ENCODE measurements at places on chromosomes 11 and 22.

GRCh38 chr11:69171476-69172240, 15.9 kb downstream of the SMIM38 start:
- DNase-seq: no peak

GRCh38 chr11:109424901-109425300, 2.9 kb downstream of the C11orf87 start:
- peak; percentile 83 for DNase-seq

GRCh38 chr11:122337241-122337640, 221.2 kb upstream of the BLID start:
- DNase-seq: no peak

DNA sequence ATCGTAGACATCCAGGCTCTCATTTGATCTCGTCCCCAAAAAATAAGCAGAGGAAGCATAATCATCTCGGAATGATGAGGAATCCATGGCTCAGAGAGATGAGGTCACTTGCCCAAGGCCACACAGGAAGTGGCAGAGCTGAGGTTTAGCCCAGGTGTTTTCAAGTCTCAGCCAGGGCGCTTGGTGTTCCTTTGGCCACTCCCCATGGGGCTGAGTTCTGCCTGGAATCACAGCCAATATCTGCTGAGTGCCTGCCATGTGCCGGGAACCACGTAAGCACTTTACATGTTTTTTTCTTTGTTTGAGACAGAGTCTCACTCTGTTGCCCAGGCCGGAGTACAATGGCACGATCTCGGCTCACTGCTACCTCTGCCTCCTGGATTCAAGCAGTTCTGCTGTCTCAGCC, 29.5 kb upstream of the MYH9 start:
- no peak for DNase-seq

- DNase-seq: no peak
Observed at GRCh38 chr22:23911318-23911980, 17.3 kb downstream of the MIF start.

DNA sequence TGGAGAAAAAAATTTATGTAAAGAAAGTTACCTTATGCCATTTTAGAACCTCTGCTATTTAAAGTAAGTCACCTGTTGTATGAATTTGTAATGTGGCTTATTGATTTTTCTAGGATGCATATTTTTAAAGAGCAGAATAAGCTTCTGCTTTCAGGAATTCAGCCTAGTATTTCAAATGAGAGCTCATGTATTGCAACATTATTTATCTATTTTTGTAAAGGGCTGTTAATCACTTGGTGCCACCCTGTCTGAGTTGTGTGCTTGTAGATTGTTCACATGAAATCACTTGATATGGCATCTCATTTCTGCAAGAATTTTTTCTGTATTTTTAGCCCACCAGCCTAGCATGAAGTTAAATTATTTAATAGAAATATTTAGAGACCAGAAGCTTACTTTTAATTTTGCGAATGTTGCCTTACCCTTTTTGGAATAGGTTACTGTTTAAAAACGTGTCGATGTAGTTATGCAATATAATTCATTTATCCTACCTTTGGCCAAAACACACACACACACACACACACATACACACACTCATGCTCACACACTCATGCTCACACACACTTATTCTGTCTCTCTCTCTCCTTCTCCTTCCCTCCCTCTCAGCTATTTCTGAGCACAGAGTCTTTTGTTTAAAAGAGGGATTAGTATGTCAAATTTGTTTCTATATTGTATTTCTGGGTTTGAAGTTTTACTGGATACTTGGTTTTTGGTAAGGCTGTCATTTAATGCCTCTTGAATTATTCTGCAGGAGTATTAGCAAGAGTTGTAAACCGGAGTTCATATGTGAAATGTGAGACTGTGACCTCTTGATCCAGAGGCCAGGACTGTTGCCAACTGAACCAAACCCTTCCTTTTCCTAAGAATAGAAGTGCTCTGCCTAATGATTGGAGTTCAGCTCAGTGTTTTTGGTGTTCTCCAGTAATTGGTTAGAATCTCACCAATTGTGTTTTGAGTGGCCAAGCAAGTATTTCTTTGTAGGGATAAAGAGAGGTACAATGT, 34.4 kb downstream of the YAP1 start:
- peak; percentile 15 for DNase-seq

- no peak for DNase-seq
Observed at GRCh38 chr22:24329453-24329852, 58.8 kb downstream of the SPECC1L start.

DNA sequence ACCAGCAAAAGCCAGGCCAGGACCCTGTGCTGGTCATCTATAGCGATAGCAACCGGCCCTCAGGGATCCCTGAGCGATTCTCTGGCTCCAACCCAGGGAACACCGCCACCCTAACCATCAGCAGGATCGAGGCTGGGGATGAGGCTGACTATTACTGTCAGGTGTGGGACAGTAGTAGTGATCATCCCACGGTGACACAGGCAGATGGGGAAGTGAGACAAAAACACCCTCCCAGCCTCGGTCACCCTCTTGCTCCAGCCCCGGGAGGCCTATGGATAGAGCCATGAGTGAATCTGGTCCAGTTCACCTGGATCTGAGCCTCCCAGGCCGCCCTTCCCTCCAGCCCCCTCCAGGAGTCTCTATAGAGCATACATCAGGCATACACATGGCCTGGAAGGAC, 115.2 kb upstream of the IGLL5 start:
- no peak for DNase-seq

DNA sequence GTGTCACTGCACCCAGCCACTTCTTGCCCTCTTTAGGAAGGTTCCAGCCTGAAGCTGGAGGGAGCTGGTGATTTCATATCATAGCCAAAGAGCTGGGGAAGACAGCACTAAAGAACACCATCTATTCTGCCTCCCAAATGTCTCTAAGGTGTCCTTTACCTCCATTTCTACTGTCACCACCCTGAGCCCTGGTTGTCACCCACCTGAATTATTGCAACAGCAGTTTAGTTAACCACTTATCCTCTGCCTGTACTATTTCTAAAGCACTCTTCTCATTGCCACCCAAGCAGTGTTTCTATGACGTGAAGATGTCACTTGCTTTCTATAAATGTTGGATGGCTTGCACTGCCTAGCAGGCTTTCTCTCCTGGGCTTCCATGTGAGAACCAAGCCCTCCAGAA, 69.4 kb upstream of the EED start:
- no peak for DNase-seq

DNA sequence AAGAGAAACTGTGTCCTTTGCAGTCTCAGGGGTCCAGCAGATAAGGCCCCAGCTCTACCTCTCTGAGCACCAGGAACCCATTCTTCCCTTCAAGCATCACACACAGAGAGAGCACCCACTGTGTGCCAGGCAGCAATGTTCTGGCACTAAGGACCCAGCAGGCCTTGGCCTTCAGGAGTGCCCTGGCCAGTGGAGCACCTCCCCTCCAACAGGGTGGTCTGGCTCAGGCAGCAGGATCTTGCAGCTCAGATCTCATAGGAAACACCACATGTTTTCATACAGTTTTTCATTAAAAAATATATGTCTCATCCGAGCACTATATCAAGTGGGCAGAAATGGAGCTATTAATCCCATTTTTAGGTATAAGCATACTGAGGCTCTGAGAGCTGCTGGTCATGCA, 410.6 kb downstream of the SOX6 start:
- DNase-seq: no peak

DNA sequence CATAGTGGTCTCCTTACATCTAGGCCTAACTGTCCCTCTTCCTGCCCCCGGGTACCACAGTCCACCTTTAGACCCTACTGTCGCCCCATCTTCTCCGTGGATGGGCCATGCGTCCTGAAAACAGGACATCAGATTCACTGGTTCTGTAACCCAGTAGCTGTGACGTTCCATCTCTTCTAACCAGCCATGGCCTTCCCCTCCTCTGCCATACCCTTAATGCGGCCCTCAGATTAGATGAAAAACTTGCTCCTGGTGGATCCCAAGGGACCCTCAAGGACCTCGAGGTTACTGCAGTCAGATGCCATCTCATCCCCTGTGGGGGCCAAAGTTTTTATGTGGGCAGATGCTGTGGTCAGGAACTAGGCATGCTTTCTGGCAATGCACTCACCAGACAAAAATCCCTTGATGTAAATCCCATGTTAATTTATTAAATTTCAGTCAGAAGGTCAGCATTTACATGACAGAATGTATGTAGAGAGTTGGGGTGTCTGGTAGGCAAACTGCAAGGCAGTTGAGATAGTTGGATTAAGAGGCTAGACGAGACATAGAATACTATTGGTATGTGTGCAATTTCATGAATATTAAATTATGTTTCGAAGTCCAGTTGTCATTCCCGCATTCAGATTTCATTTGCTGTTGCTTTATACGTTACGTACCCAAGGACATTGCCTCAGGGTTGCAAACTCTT, 64.3 kb downstream of the WNT11 start:
- DNase-seq: no peak

GRCh38 chr11:129333873-129334272, 41.8 kb upstream of the BARX2 start:
- no peak for DNase-seq

DNA sequence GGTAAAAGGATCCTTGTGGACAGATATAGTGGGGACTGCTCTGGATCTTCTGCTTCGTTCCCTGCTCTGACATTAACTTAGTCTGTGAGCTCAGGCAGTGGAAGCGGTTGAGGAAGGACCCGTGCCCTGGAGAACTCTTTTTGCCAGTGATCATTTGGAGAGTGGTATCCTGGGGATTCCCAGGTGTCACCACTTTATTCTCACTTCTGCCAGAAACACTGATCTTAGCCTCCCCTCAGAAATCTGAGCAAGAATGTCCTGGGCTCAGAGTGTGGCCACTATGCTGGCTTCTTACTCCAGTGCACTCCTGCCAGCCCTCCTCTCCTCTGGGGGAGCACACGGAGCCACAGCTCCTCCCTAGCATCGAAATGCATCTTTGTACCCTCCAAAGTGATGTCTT, 7.6 kb upstream of the PHOX2A start:
- no peak for DNase-seq

- DNase-seq: peak; percentile 6
Observed at GRCh38 chr11:108796551-108796950, 131.7 kb downstream of the DDX10 start.

DNA sequence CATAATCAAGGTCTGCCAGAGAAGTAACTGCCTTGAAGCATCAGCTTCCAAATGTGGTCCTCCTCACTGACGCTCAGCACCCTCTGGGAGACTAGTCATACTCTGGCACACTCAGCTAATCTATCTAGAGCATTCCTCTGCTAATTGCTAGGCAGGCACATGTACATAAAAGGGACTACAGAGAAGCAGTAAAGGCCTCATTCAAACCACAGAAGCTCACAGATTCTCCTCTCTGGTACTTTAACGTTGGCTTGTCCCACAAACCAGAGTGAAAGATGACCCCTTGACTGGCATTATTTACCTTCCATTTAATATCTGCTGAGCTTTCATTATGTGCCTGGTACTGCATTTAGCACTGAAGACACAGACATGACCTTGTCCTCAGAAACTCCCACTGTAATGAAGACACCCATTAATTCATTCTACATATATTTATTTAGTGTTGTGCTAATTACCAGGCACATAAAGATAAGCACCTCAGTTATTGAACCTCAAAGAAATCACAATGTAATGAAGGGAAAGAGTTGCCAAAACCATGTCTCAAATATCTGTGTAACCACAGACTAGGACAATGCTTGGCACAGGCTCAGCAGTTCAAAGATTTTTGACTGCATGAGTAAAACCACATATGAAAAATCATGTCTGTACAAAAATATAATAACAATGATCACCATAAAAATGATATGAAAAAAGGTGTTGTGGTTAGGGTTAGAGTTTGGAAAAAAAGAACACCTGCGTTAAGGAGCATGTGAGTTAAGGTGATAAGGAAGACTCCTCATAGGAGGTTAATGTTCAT, 550.4 kb downstream of the DLG2 start:
- DNase-seq: no peak

- DNase-seq: no peak
Observed at GRCh38 chr11:15471895-15472799, 357.4 kb downstream of the INSC start.

DNA sequence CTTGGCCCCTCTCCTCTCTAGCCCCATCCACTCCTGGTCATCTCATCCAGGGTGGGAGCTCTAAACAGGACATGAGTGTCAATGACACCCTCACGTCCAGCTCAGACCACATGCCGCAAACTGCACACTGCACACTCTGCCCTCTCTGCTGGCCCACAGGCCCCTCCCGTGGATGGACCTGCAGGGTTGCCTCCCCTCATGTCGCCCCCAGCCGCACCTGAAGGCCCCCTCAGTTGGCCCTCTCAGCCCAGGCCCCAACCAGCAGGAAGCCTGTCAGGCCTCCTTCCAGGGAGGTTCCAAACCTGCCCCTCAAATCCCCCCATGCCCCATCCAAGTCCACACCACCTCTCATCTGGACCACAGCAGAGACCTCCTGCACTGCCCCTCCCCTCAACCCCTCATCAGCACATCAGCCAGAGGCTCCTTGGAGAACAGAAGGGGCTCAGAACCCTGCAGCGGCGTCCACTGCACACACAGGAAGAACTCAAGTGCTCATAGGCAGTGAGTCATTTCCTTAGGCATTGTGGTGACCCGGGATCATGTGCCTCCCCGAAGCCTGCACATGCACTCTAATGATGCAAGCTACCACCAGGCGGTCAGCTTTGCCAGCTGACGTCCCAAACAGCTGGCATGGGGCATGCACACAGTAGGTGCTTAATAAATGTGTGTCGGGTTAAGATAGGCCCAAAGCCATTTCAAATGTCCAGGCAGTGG, 12.9 kb upstream of the CDKN1C start:
- no peak for DNase-seq

DNA sequence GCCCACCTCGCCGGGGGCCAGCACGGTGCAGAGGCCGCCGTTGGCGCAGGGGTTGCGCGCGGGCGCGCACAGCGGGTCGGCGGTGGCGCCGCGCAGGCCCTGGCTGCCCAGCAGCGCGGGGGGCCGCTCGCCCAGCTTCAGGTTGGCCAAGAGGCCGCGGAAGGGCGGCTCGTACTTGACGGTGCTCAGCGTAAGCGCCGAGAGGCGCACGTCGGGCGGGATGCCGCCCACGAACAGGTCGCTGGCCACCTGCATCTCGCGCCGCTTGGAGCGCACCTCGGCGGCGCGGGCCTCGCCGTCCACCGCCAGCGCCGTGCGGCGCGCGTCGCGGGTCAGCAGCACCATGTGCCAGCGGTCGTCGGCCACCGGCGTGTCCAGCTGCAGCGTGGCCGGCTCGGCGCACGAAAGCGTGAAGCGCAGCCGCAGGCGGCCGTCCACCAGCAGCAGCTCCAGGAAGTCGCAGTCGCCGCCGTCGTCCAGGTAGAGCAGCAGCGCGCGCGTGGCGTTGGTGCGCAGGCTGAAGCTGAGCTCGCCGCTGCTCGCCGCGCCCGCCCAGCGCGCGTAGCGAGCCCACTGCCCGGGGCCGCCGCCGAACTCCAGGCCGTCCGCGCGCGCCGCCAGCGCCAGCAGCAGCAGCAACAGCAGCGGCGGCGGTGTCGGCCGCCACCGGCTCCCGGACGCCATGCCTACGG, 9.8 kb downstream of the NRXN2 start:
- peak; percentile 82 for DNase-seq

DNA sequence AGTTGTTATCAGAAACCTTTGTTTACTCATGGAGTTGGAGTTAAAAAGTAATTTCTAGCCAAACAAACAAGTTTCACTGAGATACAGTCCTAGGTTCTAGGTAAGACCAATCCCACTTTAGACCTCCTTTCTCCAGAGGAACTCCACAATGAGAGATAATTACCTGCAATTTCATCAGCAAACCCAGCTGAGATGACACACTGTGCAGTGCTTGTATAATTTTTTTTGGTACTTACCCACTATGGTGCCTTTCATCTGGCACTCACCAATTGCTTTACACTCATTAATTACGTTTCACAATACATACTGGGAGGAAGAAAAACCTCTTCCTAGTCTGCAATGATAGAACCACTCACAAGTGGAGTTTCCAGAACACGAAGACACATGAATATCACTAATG, 1.8 kb upstream of the MUC15 start:
- DNase-seq: no peak

- peak; percentile 23 for DNase-seq
Observed at GRCh38 chr11:34513682-34514449, at the start of gene ELF5. Gene ELF5 (minus strand): TSS chr11:34513794. CDS start chr11:34505749, 8,045 bp downstream.
